ENCODE measurements at places on chromosomes 6 and 20. TPM values are rescaled to one million over a fixed set of nuclear protein-coding genes. Genes with fewer than 3 reads are reported as not detected.

Gene NNAT
- total RNA-seq = not detected

Gene OPN5
- total RNA-seq = not detected

DNA sequence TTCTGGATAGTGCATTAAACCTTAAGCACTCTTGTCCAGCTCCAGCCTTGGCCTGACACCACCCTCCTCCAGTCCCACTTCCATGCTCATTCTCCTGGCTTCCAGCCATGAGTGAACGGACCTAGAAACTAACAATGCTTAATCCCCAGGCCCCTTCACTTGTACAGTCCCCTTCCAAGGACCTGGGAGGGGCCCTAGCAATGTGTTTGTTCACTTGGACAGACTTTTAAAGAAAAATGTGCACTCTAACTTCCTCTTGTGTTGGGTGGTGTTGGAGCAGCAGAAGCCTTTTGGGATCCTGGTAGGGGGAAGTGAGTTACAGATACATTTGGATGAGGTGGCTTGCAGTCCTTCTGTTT lies 48.9 kb upstream of the CCN6 start:
- no peak overlapping the region for H3K4me3 ChIP-seq
- no peak overlapping the region for H3K27ac ChIP-seq
- no peaks in the 10 kb centered on the region for H3K36me3 ChIP-seq
- no peaks in the 10 kb centered on the region for H3K27me3 ChIP-seq

DNA sequence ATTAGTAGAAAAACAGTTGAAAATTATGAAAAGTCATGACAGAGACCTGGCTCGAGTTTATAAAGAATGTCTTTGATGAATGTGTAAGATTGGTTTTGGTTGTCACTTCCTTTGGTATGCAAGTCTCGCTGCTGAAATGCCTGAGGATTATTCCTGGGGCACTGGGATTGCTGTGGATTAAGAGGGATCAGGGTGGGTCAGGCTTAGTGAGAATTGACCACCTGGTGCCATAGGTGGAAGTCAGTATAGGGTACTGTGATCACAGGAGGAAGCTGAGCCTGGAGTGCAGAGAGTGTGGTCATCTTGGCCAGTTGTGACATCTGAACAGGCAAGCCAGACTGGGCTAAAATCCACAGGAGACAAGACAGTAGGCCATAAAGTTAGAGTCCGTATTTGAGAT lies 34.9 kb downstream of the CEP43 start:
- no peak overlapping the region for H3K27ac ChIP-seq
- peaks cover 7% of the 10 kb centered on the region for H3K36me3 ChIP-seq
- DNase-seq = no peak
- no peak overlapping the region for H3K4me3 ChIP-seq

Gene NINL
- 3.4 TPM for total RNA-seq

All from colonic mucosa (tissue), 4 donors.